ENCODE measurements at places on chromosomes 11 and 22. TPM values are rescaled to one million over a fixed set of nuclear protein-coding genes. Genes with fewer than 3 reads are reported as not detected.

Gene TIMM8B
- 52.4 TPM for total RNA-seq

Gene PGA5
- 0.12 TPM for total RNA-seq

DNA sequence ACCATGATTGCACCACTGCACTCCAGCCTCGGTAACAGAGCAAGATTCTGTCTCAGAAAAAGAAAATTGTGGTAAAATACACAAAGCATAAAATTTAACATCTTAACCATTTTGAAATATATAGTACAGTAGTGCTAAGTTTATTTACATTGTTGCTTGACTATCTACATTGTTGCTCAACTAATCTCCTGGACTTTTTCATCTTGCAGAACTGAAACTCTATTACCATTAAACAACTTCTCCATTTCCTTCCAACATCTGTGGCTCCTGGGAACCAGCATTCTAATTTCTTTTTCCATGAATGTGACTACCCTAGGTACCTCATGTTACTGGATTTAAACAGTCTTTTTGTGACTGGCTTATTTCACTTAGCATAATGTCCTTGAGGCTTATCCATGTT, 13.5 kb upstream of the VWA5A start:
- H3K27me3 ChIP-seq: no peaks in the 10 kb centered on the region
- no peak for DNase-seq
- H3K36me3 ChIP-seq: no peaks in the 10 kb centered on the region
- H3K4me3 ChIP-seq: no peak overlapping the region
- no peaks in the 10 kb centered on the region for H3K4me1 ChIP-seq
- no peak overlapping the region for H3K27ac ChIP-seq

DNA sequence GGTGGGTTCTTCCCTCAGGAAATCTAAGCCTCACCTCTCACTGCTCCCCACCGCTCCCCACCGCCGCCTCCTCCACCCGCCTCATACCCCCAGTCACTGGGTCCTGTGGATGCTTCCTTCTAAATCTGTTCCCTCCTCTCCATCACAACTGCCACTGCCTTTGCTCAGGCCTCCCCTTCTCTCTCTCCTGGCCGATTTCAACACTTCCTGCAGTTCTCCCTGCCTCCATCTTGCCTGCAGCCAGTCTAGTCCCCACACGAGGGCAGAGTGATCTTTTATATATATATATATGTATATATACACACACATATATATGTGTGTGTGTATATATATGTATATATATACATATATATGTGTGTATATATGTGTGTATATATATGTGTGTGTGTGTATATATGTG, 27.8 kb downstream of the CREB3L1 start:
- no peak overlapping the region for H3K4me3 ChIP-seq
- H3K27ac ChIP-seq: no peak overlapping the region
- peaks cover 10% of the 10 kb centered on the region for H3K4me1 ChIP-seq
- H3K36me3 ChIP-seq: no peaks in the 10 kb centered on the region
- no peaks in the 10 kb centered on the region for H3K27me3 ChIP-seq
- no peak for DNase-seq

Gene SLC5A4
- not detected for total RNA-seq

DNA sequence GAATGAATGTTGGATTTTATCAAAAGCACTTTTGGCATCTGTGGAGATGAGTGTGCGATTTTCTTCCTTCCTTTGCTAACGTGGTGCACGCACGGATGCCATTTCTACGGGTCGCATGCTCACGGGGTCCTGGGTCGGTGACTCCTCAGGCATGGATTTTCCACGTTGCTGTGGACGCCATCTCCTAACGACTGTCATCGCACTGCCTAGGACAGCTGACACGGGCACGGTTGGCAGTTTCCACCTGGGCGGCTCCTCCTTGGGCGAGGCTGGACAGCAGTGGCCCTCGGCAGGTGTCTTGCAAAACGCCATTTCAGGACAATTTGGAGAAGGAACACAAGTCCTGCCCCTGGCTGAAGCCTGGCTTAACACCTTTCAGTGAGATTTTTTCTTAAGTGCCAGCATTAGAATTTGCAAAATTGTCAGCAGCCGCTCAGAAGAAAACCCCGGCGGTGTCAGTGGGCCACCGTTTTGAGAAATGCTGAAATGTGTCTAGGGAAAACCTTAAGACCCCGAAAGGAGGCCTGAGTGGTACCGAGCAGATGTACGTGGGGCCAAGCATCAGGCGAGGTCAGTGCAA, 34.7 kb upstream of the TOLLIP start:
- no peaks in the 10 kb centered on the region for H3K27me3 ChIP-seq
- H3K36me3 ChIP-seq: no peaks in the 10 kb centered on the region
- DNase-seq: no peak
- H3K27ac ChIP-seq: no peak overlapping the region
- H3K4me1 ChIP-seq: no peaks in the 10 kb centered on the region
- H3K4me3 ChIP-seq: no peak overlapping the region

- peaks cover 7% of the 10 kb centered on the region for H3K36me3 ChIP-seq
- H3K27me3 ChIP-seq: no peaks in the 10 kb centered on the region
- no peak overlapping the region for H3K27ac ChIP-seq
- DNase-seq: no peak
- no peaks in the 10 kb centered on the region for H3K4me1 ChIP-seq
- no peak overlapping the region for H3K4me3 ChIP-seq
These were observed 675.3 kb downstream of the BRD1 start for GRCh38 chr22:49152127-49152938.

- no peak for DNase-seq
- no peaks in the 10 kb centered on the region for H3K36me3 ChIP-seq
- no peak overlapping the region for H3K4me3 ChIP-seq
- H3K27me3 ChIP-seq: no peaks in the 10 kb centered on the region
- H3K4me1 ChIP-seq: peaks cover 17% of the 10 kb centered on the region
These were observed 116.0 kb downstream of the MRTFA start for GRCh38 chr22:40520562-40520961.

Gene TRIM29
- 0.28 TPM for total RNA-seq

DNA sequence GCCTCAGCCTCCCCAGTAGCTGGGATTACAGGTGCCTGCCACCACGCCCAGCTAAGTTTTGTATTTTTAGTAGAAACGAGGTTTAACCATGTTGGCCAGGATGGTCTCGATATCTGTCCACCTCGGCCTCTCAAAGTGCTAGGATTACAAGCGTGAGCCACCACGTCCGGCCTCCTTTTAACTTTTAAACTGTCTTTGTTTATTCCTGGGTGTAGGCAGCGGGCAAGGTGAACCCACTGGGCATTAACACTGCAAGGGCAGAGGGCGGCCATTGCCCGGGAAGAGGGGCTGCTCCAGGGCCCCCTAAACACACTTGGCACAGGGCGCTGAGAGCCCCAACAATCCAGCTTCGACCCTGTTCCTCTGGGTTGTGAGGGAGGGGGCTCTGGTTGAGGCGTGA, 693.6 kb downstream of the BRD1 start:
- H3K4me1 ChIP-seq: no peaks in the 10 kb centered on the region
- peaks cover 8% of the 10 kb centered on the region for H3K36me3 ChIP-seq
- H3K27me3 ChIP-seq: no peaks in the 10 kb centered on the region
- no peak overlapping the region for H3K27ac ChIP-seq

Gene OR5B21
- not detected for total RNA-seq

DNA sequence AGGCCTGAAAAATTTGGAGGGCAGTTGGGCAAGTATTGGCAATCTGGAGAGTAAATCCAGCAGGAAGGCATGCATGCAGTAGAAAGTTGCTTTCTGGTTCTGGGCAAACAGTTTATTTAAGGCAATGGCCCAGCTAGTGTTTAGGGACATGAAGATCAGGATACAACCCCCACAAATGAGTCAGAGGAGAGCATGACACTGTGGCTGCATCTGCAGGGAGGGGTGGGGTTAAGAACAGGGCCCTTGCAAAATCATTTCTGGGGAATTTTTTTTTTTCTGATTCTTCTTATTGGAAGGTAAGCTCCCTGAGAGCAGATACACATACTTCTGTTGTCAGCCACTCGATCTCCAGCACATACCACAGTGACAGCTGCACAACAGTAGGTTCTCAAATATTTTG, 61.1 kb downstream of the FDX1 start:
- H3K36me3 ChIP-seq: no peaks in the 10 kb centered on the region
- H3K27me3 ChIP-seq: no peaks in the 10 kb centered on the region
- DNase-seq: no peak
- H3K4me1 ChIP-seq: no peaks in the 10 kb centered on the region

DNA sequence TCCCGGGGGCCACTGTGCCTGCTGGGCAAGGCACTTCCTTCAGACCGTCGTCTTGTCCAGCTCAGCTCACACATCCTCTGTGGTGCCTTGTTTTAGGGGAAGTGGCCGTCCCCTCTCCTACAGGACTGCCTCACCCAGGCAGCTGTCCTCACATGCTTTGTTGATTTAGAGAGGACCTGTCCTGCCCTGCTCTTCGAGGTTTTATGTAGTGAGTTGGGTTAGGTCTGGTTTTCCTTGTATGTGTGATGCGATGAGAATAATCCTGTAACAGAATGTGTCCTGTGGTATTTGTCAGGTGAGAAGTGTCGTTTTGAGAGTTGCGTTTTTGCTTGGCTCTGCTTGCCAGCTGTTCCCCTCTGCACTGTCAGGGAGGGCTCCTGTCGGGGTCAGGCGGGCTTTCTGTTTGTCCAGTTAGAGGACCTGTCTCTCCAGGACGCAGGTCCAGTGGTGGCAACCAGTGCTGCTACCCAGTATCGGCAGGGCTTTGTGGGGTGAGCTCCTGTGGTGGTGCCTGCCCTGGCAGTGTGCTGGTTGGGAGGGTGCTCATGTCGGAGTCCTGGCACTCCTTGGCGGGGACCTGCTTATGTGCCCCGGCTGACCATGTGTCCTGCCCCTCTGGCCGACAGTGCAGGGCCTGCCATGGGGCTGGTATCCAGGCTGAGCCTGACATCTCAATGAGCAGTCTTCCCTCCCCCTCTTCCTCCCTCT, 41.3 kb downstream of the MUC6 start:
- no peak for DNase-seq
- H3K4me3 ChIP-seq: no peak overlapping the region
- no peaks in the 10 kb centered on the region for H3K27me3 ChIP-seq
- H3K27ac ChIP-seq: no peak overlapping the region
- no peaks in the 10 kb centered on the region for H3K36me3 ChIP-seq
- no peaks in the 10 kb centered on the region for H3K4me1 ChIP-seq

GRCh38 chr11:1281326-1281973, 28.0 kb downstream of the TOLLIP start:
- no peaks in the 10 kb centered on the region for H3K4me1 ChIP-seq
- no peaks in the 10 kb centered on the region for H3K36me3 ChIP-seq
- H3K4me3 ChIP-seq: no peak overlapping the region

DNA sequence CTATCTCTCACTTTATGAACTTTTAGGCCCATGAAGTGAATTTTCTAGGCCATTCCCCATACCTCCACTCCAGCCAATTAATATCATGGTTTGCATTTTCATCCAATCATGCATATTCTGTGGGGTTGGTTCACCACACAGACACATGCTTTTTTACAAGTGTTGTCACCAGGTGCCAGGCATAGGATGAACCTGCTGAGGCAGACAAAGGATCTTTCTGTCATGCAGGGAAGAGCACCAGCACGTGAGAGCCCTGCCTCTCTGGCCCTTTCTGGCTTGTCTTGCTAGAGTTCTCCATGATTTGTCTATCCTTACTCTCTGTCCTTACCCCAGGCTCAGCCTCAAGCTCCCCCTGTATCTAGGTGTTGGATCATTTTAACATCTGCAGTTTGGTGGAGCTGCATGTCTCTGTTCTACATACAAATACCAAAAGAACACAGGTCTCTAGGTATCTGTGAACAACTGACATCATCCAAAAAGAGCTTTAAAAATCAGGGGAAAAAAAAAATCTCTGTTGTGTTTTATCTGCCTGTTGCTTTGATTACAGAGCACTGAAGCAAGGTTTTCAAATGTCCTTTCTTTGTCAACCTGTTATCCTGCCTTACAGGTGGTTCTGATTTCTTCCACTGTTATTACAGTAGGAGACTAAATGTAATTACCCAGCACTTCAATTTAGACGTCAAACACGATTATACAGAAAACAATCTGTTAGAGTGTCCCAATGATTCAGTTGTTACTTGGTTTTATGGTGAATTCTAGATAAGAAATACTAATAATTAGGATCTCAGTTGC, 58.4 kb upstream of the GRAMD1B start:
- H3K4me1 ChIP-seq: peaks cover 9% of the 10 kb centered on the region
- H3K27me3 ChIP-seq: no peaks in the 10 kb centered on the region
- H3K36me3 ChIP-seq: no peaks in the 10 kb centered on the region

Gene NAP1L4
- 183 TPM for total RNA-seq

GRCh38 chr22:19193879-19194278, 15.3 kb upstream of the SLC25A1 start:
- 0 out of 2 replicates have a peak, but pooled peaks cover 7% of the 10 kb centered on the region for H3K36me3 ChIP-seq
- H3K27ac ChIP-seq: no peak overlapping the region
- no peak overlapping the region for H3K4me3 ChIP-seq
- DNase-seq: no peak

DNA sequence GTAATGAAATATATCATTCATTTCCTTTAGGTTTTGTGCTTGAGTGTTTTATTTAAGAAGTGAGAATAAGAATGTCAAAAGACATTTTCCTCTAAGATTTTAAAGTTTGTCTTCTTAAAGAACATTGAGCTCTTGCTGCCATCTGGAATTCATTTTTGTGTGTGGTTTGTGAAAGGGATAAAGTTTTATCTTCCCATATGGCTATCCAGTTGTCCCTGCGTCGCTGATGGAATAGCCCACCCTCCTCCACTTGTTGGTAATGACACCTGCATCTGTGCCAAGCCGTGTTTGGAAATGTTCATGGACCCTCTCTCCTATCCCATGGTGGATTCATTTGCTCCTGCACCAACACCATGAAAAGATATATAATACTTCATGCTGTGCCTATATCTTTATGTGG, 901.5 kb downstream of the BRD1 start:
- no peaks in the 10 kb centered on the region for H3K4me1 ChIP-seq
- H3K27ac ChIP-seq: no peak overlapping the region
- H3K4me3 ChIP-seq: no peak overlapping the region
- peaks cover 12% of the 10 kb centered on the region for H3K36me3 ChIP-seq
- H3K27me3 ChIP-seq: no peaks in the 10 kb centered on the region

DNA sequence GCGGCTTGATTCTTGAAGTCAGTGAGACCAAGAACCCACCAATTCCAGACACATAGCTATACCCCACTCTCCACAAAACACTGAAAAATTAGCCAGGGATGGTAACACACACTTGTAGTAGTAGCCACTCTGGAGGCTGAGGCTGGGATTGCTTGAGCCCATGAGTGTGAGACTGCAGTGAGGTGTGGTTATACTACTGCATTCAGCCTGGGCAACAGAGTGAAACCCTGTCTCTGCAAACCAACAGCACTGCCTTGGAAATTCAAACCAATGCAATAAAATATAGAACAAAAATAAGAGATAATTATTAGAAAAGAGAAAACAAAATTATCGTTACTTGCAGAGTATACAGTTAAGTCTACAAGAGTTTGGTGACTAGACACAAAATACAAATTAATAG, 20.2 kb upstream of the PRDM10 start:
- DNase-seq: no peak
- H3K4me3 ChIP-seq: no peak overlapping the region
- no peaks in the 10 kb centered on the region for H3K36me3 ChIP-seq
- H3K27ac ChIP-seq: no peak overlapping the region
- no peaks in the 10 kb centered on the region for H3K4me1 ChIP-seq

DNA sequence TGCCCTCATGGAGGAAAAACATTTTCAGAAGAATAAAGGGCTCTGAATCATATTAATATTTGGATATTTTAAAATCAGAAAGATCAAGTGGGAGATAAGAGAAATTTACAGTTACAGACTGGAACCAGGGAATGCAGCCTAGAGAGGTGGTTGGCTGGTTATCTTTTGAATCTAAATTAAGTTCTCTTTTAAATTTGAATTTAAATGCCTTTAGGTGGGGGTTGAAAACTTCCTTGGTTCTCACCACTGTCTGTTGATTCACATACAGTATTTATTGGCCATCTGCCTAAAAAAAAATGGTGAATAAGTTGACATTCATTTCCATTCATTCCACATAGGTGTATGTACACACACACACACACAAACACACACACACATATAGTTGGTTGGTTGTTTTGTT, 35.7 kb upstream of the PTPRJ start:
- H3K27me3 ChIP-seq: no peaks in the 10 kb centered on the region
- no peaks in the 10 kb centered on the region for H3K36me3 ChIP-seq
- 0 out of 2 replicates have a peak overlapping the region, but pooled peaks have one; percentile 64 for H3K27ac ChIP-seq
- H3K4me3 ChIP-seq: peak overlapping the region; percentile 44

Gene SCT
- not detected for total RNA-seq

Gene OR52A1
- 4.3 TPM for total RNA-seq

Gene OR51E2
- total RNA-seq: not detected
